ENCODE measurements at places on chromosomes 5 and 9.

DNA sequence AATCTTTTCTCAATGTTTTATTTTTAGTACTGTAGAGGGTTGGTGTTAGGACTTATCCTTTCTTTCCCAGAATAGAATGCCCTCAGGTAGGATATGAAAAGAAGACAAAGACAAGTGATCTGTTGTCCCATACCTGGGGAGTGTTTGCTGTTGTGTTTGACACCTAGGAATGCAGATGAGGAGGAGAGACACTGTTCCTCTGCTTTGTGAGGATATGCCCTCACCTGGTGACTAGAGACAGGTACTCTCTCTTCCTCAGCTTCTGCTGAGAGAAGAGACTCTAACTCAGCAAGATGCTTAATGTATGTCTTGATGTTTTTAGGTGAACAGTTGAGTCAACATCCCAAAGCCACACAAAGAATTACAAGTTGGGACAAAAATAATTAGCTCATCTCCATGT is 468.4 kb downstream of the PRR16 start:
- no peak for DNase-seq

DNA sequence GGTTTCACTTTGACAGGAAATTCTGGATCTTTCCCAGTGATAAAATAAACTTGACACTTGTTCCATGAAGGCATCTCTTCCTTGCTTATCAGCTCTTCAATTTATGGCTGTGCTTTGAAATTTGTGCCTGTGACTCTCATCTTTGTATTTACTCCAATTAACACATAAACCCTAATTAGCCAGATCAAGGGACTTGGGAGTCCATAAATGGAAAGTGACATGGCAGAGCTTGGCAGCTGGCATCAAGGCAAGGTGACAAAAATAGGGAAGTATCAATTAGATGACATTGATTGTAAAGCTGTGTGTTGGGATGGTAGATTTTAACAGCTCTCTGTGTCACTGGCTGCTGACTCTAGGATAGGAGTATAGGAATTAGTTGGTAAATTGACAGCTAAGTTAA is 133.9 kb downstream of the PBX3 start:
- DNase-seq = no peak

- DNase-seq = no peak
These were observed 13.0 kb upstream of the PLIN2 start for GRCh38 chr9:19140259-19140658.

GRCh38 chr5:101977729-101978345 is 318.2 kb downstream of the SLCO4C1 start:
- no peak for DNase-seq

DNA sequence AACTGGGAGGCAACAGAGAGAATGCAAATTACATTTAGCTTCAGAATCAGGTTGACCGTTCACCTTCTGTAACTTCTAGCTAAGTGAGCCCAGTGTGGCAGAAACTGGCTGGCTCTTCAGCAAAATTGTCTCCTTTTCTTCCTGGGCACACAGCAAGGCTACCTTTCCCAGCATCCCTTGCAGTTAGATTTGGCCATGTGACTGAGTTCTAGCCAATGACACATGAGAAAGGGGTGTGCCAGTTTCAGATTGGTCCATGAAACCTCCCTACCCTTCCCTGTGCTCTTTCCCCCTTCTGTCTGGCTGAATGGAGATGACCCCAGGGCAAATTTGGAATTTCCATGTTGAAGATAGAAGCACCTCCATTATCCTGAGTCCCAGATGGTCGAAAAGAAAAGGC is 72.5 kb upstream of the SMIM23 start:
- DNase-seq = no peak

DNA sequence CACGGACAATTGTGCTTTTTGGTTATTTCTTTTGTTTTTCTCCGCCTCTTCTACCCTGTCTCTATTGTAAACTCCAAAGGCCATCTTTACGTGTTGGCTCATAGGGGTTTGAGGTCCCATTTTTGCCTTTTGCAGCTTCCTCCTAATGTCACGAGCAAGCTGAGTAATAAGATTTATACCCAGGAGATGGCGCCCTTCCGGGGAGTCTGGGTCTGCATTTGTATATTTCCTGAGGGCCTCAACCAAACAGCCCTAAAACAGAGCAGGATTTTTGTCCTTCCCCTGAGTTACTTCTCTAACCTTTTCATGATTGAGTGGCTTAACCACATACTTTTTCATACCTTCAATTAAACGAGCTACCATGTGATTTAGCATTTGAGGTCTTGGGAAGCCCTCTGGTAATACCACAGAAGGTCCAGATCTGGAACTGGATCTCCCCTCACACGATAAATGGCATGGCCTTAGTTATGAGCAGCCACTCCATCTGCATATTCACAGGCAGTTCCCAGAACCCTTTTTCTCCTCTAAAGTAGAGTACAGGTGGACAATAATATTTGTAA is 11.2 kb upstream of the CFAP95 start:
- no peak for DNase-seq

DNA sequence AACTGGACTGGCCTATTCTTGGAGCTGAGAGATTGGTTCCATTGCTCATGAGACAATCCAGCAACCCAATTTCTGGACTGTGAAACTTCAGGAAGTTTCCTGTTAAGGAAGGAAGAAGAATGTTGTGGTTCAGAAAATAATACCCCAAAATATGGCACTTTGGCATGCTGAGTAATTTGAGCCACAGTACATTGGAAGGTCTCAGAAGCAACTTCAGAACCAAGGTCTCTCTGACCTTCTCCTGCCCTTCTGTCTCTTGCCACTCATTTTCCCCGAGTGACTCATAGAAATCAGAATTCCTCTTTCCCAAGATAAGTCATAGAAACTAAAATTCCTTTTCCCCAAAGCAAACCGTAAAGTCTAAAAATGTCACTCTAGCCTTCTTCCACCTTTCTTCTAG is 1366.1 kb downstream of the PTPRD start:
- DNase-seq = no peak

Data from pancreas (tissue), 10 donors.